ENCODE measurements at places on chromosomes 5 and 9.

DNA sequence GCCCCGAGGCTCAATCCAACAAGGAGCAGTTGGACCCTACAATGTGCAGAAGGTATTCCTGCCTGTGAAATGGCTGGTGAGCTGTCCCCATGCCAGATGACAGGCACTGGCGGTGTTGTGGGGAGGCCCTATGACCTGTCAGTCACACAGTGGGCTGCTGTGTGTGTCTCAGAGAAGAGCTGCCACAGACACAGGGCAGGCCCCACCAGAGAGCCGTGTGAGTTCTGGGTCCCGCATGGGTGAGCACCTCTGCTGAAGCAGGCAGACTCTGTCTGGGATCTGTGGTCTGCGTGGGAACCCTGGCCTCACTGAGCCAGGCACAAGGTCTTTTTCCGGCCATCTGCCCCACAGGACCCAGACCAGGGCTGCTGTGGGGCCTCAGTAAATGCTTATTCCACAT is 37.3 kb upstream of the PITX1 start:
- DNase-seq = no peak

DNA sequence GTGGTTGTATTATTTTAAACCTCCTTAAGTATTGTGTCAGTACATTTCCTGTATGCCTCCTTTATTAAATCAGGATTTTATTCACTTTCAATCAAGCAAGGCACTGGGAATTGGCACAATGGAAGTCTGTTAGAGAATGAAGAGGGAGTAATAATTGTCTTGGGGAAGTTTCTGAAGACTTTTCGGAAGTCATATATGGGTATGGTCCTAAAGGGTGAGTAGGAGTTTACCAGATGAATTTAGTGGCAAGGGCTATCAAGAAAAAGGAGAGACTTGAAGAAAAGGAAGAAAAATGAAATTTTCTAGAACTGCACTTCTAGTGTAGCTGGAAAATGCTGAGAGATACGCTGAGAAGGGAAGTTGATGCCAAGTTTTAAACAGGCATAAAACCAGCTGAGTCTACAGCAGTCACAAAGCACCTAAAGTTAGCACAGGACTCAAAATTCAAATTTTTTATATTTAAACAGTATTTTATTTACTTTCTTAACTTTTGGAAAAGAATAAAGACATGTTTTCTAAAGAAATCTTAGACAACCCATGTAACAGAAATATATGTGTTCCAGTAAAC is 184.9 kb downstream of the SMC2 start:
- DNase-seq = no peak

DNA sequence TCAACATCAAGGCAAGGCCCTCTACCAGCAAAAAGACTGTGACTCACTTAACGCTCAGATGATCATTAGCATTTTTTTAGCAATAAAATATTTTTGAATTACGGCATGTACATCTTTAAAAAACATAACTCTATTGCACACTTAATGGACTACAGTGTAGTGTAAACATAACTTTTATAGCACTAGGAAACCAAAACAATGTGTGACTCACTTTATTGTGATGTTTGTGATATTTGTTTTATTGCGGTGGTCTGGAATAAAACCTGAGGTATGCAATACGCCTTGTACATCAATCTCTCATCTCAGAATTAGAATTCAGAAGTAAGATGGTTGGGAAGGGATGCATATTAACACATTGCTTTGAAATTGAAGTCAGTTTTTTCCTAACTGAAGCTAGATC is 106.9 kb upstream of the PTCH1 start:
- no peak for DNase-seq

DNA sequence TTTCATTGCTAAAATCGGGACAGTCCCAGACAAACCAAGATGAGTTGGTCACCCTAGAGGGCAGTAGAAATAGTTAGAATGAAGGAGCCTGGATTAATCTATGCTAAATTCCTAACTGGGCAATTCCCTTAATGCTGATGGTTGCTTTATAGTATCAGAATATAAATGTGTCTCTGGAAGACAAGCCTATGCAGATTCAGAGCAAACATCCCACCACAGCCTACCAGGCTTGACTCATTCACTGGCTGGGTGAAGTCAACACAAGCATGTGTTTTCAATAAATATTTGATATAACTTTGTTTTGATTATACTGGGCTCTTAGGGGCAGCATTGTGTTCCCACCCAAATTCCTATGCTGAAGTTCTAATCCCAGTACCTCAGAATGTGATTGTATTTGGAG is 79.3 kb downstream of the RMI1 start:
- no peak for DNase-seq
